NCI-H146 (cell line): ENCODE measurements at places on chromosomes 5 and 9.

DNA sequence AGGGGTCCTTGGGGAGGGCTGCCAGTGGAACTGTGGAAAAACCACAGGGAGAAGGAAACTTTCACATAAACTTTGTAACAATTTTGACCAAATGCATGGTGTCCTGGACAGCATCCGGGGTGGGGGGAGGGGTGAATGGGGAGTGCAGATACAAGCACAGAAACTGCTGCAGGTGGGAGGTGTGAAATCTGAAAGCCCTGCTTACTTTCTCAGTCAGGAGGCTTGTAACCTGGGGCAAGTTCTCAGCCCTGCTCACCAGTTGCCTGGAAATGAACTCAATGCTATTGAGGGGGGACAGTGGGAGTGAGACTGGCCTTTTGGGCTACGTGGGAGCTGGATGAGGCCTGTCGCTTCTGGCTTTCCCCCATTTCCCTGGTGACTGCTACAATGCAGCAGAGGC, 694.5 kb upstream of the ZNF608 start:
- DNase-seq = no peak

DNA sequence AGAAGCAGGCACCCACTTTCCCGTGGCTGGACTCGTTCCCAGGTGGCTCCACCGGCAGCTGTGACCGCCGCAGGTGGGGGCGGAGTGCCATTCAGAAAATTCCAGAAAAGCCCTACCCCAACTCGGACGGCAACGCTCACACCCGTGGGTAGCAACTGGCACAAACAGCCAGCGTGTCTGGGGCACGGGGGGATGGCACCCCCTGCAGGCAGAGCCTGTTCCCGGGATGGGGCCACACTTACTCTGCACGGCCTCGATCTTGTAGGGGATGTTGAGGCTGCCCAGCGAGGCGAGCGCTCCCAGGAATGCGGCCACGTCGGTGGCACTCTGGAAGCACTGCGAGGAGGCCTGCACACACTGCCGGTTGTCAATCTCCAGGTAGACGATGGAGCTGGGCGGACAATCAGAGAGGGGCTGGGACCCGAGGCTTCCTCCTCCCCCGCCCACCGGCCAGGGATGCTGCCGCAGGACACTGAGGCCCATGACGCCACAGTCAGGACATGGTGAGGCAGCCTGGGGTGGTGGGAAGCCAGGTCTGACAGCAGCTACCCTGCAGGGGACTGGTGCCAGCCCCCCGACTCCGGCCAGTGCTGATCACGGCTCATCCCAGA, 20.2 kb upstream of the SEC16A start:
- DNase-seq = no peak

DNA sequence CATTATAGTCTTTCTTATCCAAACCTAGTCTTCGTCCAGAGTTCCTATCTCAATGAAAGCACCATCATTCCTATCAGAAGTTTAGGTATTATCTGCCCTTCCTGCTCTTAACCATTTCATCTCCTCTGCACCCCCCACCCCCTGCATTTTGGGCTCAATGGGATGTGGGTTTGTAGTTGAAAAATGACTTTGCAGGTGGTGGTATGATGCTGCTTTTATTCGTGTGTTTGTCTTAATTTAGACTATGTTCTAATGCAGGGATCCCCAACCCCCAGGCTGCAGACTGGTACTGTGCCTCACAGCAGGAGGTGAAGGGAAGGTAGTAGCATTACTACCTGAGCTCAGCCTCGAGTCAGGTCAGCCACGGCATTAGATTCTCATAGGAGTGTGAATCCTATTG, 49.4 kb upstream of the ZNF608 start:
- no peak for DNase-seq

GRCh38 chr9:34994260-34994899, 4.8 kb downstream of the DNAJB5 start:
- peak; percentile 50 for DNase-seq

DNA sequence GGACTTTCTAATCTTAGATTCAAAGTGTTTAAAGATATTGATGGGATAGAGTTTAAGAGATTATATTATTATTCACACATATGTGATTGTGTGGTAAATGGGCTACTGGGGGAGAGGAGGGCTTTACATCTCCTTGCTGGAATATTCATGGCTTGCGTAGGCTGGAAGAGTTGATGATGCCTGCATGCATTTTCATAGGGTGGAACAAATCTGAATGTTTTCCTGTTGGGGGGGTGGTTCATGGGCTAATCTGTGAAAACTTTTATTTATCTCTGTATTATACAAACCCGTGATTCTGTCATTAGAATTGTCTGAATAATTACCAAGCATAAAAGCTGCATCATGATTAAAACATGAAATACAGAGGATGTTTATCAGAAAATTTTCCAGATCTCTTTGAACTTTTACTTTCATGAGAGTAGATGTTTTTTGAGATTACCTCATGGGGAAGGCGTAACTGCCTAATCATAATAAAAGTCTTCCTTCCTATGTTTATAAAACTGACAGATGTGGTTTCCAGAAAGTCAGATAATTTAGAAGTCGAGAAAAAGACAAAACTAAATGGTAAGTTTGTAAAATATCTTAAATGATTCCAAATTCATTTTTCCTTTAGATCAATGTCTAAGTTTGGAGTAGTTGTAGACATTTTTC, 1185.4 kb upstream of the SEMA6A start:
- DNase-seq = no peak

- DNase-seq = no peak
These were observed 3.5 kb upstream of the GADD45G start for GRCh38 chr9:89601306-89601705.
